NCI-H1092 treated with DMSO at 0.1 percent for 48 hours (cell line): ENCODE measurements at places on chromosomes 16 and 17.

GRCh38 chr16:59179446-59180082, 445.4 kb upstream of the GOT2 start:
- no peak for DNase-seq

DNA sequence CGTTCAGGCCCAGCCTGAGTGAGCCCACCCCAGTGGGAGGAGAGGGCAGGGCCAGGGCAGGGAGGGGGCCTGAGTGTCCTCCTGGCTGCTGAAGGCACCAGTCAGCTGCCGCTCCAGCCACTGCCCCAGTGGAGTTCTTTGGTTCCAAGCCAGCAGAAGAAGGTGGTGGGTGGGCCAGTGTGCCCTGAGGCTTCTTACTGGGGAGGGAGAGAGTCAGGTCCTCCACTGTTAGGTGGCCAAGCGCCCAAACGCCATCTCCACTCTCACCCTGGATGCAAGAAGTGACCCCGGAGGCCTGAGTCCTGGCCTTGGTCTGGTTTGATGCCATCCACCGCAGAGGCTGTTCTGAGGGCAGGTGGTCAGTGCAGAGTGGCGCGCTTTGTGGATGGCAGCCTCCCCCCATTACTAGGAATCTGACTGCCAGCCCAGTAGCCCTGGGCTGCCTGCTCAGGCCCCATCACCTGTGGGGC, 2.2 kb downstream of the RNF213 start:
- no peak for DNase-seq

- no peak for DNase-seq
Measured at GRCh38 chr16:72649254-72649944, 398.5 kb downstream of the ZFHX3 start.

DNA sequence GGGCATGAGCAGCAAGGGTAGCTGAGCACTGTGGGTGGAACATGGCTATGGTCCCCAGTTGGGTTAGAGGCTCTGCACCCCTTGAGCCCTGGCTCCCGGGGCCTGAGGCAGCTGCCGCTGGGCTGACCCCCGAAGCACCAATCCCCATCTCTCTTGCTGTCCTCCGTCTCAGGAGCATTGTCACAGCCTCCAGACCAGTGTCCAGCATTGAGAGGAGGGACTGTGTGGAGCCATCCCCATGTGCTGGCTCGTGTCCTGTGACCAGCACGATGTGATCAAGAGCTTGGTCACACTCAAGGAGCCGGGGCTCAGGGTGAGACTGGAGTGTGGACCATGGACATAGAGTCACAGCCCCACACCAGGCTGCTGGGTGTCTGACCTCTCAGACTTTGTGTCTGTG, 2.9 kb downstream of the SMTNL2 start:
- no peak for DNase-seq

DNA sequence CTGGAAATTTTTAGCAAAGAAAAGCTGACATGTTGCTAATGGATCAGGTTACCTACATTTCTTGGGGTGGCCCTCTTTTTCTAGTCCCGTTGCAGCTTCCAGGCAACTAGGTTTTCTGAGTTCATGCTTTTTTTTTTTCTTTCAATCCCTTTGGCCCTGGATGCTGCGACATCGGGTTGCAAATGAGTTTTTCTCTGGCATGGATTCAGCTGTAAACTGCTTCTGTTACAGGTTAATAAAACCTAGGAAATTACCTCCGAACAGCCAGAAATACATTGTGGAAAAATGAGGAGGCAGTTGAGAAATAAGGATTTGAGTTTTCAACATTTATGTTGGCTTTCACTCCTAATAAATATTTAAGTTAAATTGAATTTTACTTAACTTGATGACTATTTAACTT, 149.8 kb upstream of the MAF start:
- no peak for DNase-seq
